ENCODE measurements at places on chromosomes 7 and 10. TPM values are rescaled to one million over a fixed set of nuclear protein-coding genes. Genes with fewer than 3 reads are reported as not detected.

GRCh38 chr7:43591558-43592180 is 8.8 kb downstream of the STK17A start:
- DNase-seq = no peak

GRCh38 chr7:156764016-156764669 is 123.6 kb downstream of the RNF32 start:
- no peak for DNase-seq

- no peak for DNase-seq
These were observed 15.3 kb downstream of the NSMCE4A start for GRCh38 chr10:121959671-121960070.

- no peak for DNase-seq
These were observed 162.9 kb downstream of the ACTR3B start for GRCh38 chr7:152922318-152923081.

DNA sequence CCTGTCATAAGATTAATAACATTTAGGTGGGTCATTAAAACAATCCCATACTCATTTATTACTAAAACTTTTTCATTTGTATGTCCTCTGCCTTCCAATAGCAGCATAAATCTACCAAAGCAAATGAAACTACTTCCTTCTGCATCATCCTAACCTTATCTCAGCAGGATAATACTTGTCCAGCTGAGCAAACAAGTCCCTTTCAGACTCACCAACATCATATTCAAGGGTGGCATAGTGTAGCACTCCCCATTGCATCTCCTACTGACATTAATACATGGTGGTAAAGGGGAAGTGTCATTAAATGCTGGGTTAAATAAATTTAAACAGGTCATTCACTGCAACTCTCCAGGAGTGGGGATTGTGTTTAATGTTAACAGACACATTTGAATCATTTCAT is 3.4 kb upstream of the MINDY3 start:
- DNase-seq = no peak

Gene CAMK2B
- total RNA-seq = 1.9 TPM

Gene CPA2
- 0.14 TPM for total RNA-seq

Data from activated T-helper 2 cell treated with anti-CD3 and anti-CD28 coated beads, Interferon-gamma antibody, Interleukin-2, Interleukin-4, amounts not matched to agents 10 μg/mL and 5 μg/mL and 100 μg/mL, durations not matched to agents 14 hours and 24 hours and 36 hours (primary cell).